ENCODE measurements at places on chromosomes 4 and X. TPM values are rescaled to one million over a fixed set of nuclear protein-coding genes. Genes with fewer than 3 reads are reported as not detected.

- no peak for DNase-seq
Measured at GRCh38 chrX:110282922-110283321, 35.0 kb downstream of the AMMECR1 start.

DNA sequence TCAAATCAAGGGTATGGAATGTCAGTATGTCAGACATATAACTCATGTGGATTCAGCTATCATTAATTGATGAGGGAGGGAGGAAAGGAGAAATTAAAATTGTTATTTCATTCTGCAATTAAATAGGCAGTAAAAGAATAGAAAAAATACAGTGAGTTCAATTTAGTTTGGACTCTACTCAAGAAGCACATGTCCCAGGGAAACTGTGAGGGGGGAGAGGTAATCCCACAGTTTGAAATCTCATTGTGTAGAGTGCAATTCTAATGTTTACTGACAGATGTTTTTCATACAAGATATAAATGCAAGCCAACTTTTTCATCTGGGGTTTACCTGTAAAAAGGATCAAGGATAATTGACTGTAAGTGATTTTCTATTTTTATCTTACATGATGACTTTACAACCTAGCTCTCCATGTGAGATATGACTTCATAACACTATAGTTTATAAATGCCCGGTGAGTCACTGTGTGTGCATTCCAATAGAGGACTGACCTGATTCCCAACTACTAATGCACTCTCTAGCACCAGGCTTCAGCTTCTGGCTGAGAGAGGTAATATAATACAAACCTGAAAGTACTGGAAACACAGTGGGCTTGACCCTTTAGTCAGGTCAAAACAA is 35.2 kb upstream of the SCD5 start:
- no peak for DNase-seq

- no peak for DNase-seq
Measured at GRCh38 chr4:910366-911091, 21.6 kb downstream of the GAK start.

GRCh38 chr4:176238826-176239225 is 30.2 kb downstream of the ASB5 start:
- DNase-seq, result no peak

GRCh38 chr4:1113311-1114009 is at the start of gene RNF212:
RNF212 (minus strand) TSS chr4:1113564; CDS start chr4:1113464, 100 bp downstream.
- DNase-seq, result no peak

DNA sequence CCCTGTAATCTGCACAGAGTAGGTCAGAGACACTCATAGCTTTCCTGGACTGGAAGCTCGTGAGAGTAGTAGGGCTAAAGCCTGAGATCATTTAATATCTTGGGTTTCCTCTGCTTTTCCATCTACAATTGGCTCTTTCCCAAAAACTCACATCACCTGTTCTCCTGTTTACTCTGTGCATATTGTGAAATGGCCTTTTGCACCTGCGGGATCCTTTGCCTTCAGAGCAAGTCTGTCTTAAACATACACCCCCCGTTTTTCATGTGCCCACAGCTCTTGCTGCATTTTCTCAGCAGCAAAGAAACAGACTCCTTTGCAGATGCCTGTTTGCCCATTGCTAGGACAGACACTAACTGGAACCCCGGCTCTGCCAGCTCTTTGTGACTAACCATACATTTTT is 608.3 kb upstream of the PCDH10 start:
- no peak for DNase-seq

DNA sequence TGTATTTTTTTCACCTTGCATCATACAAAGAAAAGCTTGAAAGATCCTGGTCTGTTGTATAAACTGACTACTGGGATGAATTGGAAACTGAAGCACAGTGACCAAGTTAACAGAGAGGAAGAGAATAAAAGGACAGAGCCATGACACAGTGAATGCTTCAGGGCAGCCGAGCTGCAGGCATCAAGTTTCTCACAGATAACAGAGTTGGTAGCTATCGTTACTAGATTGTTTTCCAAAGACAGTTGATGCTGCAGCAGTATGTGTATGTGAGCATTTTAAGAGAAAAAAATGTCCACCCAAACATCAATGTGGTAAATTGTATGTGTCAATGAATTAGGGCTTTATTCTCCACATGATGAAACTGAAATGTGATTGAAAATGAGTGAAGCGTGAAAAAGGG is 1032.7 kb downstream of the ADGRL3 start:
- DNase-seq, result no peak

DNA sequence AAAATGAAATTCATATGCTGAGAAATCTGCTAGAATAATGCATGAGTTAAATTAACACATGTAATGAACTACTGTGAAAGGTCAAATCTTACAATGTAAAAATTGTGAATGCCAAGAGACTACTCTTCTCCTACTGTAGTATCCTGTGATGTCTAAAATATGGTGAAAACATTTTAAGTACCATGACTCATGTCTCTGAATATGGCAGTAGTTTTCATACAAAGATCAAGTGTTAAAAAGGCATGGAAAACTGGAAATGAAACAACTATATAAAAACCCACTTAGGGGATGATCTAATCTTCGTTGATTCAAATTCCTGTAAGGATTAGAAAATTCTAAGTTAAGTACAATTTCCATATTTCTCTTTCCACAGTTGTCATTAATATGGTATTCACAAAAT is 221.3 kb downstream of the PPP3CA start:
- no peak for DNase-seq

DNA sequence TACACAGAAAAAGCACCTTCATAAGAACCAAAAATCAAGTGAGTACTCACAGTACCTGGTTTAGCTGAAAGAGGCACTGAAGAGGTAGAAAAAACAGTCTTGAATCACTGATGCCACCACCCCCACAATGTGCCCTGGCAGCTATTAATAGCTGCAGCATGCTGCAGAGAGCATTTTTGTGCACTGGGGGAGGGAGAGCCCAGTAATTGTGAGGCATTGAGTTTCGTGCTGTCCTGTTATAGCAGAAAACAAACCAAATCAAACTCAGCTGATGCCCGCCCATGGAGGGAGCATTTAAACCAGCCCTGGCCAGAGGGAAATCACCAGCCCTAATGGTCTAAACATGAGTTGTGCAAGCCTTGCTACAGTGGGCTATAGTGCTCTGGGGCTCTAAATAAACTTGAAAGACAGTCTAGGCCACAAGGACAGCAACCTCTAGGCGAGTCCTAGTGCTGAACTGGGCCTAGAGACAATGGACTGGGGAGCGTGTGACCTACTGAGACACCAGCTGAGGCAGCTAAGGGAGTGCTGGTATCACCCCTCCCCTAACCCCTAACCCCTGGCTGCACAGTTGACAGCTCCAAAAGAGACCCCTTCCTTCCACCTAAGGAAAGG is 106.3 kb upstream of the TMLHE start:
- DNase-seq, result no peak

DNA sequence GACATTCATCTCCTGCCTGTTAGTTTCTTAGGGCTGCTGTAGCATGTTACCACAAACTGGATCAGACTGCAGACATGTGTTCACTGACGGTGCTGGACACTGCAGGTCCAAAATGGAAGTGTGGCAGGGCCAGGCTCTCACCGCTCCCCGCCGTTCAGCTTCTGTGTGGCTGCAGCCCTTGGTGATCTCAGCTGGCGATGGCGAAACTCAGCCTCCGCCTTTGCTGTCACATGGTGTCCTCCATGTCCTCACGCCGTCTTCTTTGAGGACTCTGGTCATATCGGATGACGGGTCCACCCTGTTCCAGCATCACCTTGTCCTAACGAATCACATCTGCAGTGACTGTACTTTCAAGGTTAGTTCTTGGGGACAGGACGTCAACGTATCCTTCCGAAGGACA is 25.9 kb upstream of the HELT start:
- no peak for DNase-seq

DNA sequence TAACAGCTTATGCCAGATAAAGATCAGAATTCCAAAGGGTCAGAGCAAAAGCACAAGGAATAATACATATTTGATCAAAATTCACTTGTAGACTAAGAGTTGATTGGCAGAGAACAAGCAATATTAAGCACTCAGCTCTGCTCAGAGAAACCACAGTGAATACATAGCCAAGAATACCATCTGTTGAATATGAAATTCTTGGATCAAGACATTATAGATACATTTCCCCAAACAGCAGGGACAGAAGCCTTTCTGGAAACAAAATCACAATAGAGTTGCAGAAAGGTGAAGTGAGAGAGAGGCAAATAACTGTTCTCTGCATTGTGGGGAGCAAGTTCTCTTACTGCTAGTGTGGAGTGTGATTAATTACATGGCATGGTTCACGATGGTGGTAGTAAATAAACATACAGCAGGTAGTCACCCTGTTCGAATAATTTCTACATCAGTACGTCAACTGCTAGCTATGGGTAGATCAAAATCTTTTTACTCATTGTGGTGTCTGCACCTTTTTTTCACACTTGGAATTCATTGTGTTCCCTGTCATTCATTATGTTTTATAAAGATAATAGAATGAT is 366.7 kb downstream of the PCDH7 start:
- DNase-seq, result no peak

- DNase-seq, result no peak
Measured at GRCh38 chr4:2132438-2132837, 73.3 kb downstream of the NAT8L start.

- DNase-seq, result no peak
Measured at GRCh38 chr4:36054694-36055422, 189.5 kb downstream of the ARAP2 start.

DNA sequence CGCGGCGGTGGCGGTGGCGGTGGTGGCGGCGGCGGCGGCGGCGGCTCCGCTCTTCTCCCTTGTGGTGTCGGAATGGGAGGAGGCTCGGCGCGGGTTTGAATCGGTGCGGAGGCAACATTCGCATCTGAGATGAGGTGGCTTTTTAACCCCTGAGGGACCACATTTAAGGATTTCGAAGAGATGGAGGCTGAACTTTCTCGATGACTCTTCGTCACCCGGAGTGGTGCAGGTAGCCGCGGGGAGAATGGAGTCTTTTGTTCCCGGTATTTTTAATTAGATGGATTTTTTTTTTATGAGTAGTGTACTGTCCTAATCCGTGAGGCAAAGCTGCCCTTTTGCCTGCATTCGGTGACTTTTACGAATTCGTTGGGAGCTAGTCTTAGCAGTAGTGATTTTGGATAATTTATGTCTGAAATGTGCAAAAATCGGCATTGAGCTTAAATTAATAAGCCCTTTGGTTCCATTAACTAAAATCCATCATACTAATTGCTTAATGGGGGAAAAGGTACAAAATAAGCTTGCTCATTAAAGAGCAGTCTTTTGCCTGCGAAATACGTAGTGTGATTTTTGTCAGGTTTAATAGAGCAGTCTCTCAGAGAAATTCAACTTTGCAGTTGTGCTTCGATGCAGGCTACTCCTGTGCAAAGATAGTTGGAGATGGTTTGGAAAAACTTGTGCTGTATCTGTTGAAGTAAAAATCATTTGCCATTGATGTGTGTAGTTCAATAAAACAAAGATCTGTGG is 206.2 kb downstream of the TENM3 start:
- DNase-seq, result peak; percentile 57

DNA sequence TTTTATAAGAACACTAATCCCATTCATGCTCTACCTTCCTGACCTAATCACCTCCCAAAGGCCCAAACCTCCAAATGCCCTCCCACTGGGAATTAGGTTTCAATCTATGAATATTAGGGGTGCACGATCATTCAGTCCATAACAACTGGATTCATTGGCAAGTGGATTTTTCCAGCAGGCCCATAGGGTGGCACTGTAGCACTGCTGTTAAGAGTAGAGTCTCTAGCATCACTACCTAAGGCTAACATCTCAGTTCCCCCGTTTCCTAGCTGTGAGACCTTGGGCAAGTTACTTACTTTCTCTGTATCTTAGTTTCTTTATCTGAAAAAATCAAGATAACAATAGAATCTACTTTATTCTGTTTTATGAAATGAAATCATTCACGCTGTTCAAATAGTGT is 315.8 kb downstream of the STIM2 start:
- peak; percentile 42 for DNase-seq

Gene CENPVL1
- 0.41 TPM for total RNA-seq

Gene CSAG1
- total RNA-seq, result 1.4 TPM

Gene DCHS2
- 20.0 TPM for total RNA-seq

Gene S100G
- total RNA-seq, result not detected
